ENCODE measurements at places on chromosomes 1 and 21.
A peak's percentile ranks its signal among the peaks of the same experiment; 100 is the strongest.

GRCh38 chr1:79113836-79114235 is 107.3 kb upstream of the ADGRL4 start:
- DNase-seq = no peak

DNA sequence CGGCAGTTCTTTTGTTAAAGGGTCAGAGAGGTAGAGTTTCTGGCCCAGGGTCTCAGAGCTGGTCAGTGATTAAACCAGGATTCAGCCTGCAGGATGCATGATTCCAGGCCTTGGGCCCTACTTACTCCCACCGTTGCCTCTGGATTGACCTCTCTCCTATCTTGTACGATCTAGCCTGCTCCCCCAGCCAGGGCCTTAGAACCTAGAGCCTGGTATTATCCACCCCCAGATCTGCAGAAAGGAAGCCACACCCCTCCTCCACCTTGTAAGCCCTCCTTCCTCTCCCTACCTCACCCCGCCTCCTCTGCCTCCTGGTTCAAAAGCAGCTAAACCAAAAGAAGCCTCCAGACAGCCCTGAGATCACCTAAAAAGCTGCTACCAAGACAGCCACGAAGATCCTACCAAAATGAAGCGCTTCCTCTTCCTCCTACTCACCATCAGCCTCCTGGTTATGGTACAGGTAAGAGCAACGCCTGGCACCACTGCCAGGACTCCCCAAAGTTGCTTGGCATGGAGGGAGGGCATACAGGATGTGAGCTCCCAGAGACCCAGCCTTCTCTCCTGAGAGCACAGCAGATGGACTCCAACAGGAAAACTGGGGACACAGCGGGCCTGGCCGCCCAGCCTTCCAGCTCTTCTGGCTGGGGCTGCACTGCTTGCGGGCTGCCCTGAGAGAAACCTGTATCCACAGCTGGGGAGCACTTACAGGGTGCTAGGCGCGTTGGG is at the start of gene CD52:
TSS of gene CD52 (plus strand) at position 347 of the 726 bp plus-strand sequence. CDS start at position 407, 60 bp downstream.
- DNase-seq = peak; percentile 29

DNA sequence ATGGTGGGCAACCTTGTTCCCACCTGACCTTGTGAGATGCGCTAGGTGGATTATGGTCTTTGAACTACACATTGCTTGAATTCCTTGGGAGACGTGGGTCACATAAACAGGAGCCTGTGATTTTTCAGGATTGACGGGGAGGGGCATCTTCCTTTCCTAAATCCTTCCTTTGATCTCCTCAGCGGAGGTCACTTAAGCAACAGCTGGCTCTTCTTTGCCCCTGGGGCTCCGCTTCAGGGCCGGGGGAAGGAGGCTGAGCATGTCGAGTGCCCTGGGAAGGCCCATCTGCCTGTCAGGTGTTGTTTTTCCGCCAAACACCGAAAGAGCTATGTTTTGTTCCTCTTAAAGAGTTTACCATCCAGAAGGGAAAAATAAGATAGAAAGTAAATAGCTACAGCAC is 40.6 kb downstream of the KIF26B start:
- DNase-seq = no peak

- no peak for DNase-seq
These were observed 151.1 kb upstream of the C8B start for GRCh38 chr1:57116871-57117270.

- DNase-seq = no peak
These were observed 777.0 kb downstream of the PLA2G4A start for GRCh38 chr1:187605736-187606135.

- DNase-seq = no peak
These were observed 47.8 kb downstream of the PTPN14 start for GRCh38 chr1:214503553-214503952.

DNA sequence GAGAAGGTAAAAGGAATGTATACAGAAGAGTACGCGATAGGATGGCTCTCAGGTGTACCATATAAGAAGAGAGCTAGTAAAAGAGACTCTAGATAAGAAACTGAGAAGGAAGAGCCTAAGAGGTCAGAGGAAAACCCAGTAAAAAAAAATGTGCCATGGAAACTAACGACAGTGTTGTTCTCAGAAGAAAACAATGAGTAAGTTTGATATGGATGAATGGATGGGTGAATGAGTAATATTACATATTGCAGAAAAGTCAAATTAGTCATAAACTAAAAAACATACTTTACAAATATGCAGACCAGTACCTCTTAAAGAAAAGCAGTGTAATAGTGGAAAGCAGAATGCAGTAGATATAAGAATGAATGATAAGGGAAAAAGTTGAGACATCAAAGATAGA is 316.2 kb downstream of the HMCN1 start:
- no peak for DNase-seq
